GM12878 (cell line): ENCODE measurements at places on chromosomes 4 and X. TPM values are rescaled to one million over a fixed set of nuclear protein-coding genes. Genes with fewer than 3 reads are reported as not detected.

Gene ZNF732
- polyA plus RNA-seq, result not detected in 2 replicates

Gene CXCL3
- polyA plus RNA-seq, result not detected in 2 replicates

Gene SRPK3
- not detected in 2 replicates for polyA plus RNA-seq

Gene ITIH6
- polyA plus RNA-seq, result not detected in 2 replicates

Gene PRAF2
- polyA plus RNA-seq, result 13.6 and 14.4 TPM in 2 replicates
